ENCODE measurements at places on chromosomes 4 and X.
A peak's percentile ranks its signal among the peaks of the same experiment; 100 is the strongest.

DNA sequence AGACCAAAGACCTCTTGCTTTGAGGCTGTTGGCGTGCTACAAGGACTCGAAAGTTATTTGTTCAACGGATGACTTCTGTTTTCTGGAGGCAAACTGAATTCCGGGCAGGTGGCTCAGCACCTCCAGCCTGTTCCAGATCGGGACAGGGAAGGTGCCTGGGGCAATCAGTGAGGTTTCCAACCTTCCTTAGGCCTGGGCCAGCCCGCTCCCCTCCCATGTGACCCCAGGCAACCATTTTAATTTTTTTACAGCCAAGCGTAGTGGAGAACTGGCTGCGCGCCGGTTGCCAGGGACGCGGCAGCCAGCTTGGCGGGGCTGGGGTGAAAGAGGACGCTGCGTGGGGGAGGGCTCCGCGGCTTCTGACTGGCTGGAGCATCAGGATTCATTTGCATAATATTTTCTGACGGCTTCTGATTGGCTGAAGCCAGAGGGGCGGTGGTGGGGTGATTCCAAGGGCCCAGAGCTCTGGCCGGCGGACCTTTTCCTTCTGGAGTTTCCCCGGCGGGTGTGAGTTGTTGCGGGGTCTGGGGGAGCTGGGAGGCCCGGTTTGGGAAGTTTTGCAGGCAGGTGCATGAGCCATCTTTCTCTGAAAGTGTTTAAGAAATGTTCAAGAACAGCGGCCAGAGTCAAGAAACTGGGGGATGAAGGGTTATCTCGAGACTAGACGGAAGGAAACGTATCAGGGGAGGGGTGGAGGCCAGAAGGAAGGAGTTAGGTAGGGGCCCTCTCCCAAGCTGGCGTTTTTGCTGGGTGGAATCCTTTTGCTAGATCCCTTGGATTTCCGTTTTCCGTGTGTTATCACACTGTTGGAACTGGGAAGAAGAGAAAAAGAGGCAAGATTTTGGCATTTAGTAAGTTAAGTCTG lies at the start of gene MID1IP1:
MID1IP1 (plus strand) TSS at position 479 of the 865 bp plus-strand sequence. CDS start 3,488 bp downstream, outside the sequence.
- peak; percentile 71 for DNase-seq

DNA sequence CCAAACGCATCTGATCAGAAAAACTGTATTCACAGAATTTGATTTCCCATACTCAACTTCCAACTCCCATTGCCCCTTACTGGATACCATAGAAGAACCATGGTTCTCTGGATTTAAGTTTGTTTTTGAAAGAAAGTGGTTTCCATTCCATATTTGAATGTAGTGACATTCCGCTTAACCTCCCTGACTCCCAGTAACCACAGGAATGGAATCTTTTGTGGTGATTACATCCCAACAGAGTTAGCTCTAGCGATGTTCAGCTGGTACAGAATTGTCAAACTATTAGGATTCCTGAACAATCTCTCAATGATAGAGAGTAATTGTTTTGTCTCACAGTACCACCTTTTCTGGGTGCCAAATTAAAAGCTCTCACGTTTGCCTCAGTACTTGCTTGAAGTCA lies 1.7 kb downstream of the NUDT10 start:
- no peak for DNase-seq

GRCh38 chrX:97524340-97524739 lies 640.6 kb downstream of the RPA4 start:
- DNase-seq = no peak

DNA sequence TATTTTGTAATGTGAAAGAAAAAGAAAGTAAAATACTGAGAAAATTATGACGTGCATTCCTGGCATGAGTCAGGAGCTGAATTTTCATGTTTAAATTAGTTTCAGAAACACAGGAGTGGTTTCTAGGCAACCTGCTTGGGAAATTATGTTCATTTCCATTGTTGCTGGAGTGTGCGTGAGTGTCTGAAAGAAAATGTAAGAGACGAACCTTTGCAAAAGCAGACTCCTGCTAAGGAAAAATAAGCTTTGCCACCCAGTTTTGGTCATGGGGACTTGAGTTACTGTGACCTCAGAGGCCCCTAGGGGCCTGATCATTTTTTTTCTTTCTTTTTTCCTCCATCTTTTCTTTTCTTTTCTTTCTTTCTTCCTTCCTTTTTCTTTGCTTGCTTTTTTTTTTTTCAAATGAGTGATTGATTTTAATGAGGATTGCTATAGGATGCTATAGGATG lies 18.8 kb upstream of the CHRNA9 start:
- peak; percentile 30 for DNase-seq

DNA sequence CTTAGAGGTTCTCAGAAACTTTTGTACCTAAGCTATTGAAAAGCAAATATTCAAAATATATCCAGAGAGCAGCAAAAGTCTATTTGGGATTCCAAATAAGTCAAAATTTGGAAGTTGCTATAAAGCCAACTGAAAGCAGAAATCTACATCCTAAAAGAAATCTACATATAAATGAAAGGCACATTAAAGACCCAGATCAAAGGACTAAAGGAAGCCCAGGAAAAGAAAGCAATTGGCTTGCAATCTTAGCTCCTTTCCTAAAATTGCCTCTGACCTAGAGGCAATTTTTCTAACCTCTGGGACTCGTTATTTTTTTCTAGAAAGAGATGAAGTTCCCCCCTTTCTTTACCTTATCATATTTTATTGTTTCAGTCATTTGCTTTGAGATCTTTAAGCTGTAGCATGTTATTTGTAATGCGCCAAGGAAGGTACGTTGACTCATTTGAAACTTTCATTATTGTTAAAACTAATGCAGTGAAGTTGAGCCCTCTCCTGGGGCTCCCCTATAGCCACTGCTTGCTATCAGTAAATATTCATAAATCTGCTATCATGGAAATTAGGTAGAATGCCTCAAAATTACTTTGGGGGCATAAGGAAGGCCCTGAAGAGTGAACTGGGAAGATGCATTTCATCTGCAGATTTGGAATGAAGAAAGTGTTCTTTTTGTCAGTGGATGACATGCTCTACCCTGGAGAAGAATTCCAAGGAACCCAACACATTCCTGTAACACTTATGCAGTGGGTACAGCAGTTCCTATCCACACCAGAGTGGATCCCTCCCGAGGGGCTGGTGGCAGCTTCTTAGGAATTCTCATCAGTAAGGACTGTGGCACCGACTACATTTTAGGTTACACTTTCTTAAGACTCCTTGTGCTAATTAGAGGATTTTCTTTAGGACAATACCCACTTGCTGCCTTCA lies 177.8 kb upstream of the IGFBP7 start:
- no peak for DNase-seq

DNA sequence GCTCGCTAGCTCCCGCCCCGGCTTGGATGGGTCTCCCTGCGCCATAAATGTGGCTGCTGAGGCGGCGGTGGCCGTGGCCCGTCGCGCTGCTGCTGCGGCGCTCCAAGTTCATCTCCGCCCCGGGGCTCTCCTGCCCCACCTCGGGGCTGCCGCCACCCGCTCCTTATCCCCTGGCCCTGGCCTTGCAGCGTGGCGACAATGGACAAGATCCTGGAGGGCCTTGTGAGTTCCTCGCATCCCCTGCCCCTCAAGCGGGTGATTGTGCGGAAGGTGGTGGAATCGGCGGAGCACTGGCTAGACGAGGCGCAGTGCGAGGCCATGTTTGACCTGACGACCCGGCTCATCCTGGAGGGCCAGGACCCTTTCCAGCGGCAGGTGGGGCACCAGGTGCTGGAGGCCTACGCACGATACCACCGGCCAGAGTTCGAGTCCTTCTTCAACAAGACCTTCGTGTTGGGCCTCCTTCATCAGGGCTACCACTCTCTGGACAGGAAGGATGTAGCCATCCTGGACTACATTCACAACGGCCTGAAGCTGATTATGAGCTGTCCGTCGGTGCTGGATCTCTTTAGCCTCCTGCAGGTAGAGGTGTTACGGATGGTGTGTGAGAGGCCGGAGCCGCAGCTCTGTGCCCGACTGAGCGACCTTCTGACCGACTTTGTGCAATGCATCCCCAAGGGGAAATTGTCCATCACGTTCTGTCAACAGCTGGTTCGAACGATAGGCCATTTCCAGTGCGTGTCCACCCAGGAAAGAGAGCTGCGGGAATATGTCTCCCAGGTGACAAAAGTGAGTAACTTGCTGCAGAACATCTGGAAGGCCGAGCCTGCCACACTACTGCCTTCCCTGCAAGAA lies 763 bp downstream of the USP38 start:
- DNase-seq = no peak

- no peak for DNase-seq
These were observed 174.9 kb downstream of the CORIN start for GRCh38 chr4:47662975-47663374.

DNA sequence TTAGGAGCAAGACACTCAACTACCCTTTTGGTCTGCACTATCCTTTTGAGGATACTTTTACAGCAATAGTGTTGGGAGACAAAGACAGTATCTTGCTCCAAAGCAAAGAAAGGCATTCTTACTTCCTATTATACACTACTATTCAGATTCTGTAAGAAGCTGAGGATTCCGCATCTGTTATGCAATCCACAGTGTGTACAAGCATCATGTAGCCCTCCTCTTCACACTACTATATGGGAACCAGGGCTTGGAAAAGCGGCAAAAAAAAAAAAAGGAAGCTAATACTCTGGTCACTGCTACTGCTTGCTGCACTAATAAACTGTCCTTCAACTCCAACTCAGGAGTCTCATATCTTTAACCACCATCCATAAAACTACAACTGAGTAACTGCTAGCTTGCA lies 59.1 kb downstream of the FBXW7 start:
- no peak for DNase-seq

DNA sequence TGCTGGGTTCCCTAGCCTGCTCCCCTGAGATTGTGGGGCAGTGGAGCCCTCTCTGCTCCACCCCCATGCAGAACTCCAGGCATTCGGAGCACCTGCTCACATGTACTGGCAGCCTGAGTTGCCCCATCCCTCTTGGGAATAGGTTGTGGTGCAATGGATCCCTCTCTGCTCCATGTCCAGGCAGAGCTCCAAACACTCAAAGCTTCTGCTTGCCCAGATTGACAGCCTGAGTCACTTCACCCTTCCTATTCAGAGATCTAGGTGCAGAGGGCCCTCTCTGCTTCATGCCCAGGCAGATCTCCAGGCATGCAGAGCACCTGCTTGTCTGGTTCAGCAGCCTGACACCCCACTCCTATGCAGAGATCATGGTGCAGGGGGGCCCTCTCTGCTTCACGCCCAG lies 18.6 kb upstream of the TEX13B start:
- no peak for DNase-seq

DNA sequence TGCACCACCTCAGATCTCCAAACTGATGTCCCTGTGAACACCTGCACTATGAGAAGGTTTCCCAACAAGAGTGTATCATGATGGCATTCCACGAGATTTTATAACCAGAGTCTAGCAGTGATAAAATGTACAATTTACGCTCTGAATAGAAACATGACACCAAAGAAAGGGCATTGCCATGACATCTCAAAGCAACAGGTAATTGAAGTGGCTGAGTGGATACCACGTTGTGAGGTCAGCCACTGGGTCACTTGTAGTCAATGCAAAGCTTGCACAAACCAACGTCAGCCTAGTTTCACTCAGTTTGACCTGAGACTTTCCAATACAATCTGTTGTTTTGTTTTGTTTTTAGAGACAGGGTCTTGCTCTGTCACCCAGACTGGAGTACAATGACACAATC lies 15.0 kb upstream of the SLC25A5 start:
- no peak for DNase-seq

All from stimulated activated CD4-positive, alpha-beta T cell treated with anti-CD3 and anti-CD28 coated beads, Interleukin-15, amount 100 ng/mL, for 48 hours (primary cell).